ENCODE measurements at places on chromosomes 16 and 17. TPM values are rescaled to one million over a fixed set of nuclear protein-coding genes. Genes with fewer than 3 reads are reported as not detected.

Gene FAM20A
- polyA plus RNA-seq = 2.3 TPM

Gene HS3ST6
- not detected for polyA plus RNA-seq

Gene ABCC12
- polyA plus RNA-seq = not detected

Gene CDC42EP4
- 31.9 TPM for polyA plus RNA-seq

Gene KRTAP4-1
- not detected for polyA plus RNA-seq

GRCh38 chr17:29980261-29980660 is 38.8 kb downstream of the EFCAB5 start:
- DNase-seq = no peak

DNA sequence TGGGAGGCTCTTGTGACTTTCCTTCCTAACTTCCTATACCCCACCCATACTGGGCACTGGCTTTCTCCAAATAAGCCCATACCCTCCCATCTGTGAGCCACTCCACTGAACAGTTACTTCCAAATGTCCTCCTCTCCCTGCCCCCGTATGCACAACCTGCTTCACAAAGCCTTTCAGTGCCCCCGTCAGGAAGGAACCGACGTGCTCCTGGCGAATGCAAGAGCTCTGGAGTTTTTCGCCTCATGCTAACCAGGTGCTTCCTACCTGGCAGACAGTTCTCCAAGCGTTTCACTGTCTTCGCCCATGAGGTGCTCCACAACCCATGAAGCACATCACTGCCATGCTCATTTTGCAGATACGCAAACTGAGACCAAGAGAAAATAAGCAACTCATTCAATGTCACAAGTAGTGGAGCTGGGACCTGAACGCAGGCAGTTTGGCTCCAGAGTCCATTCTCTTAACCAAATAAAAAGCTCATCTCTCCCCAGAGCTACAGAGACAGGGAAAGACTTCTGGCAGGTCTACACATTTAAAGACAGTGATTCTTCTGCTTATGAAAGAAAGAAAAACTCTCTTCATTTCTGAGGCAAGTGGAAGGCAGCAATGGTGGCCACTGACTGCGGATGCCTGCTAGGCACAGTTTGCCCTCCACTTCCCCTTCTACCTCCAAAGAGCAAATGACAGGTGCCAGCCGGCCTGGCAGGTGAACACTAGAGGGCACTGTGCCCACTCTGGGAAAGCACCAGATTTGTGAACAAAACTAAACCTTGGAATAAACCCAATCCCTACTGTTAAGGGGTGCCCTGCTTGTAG is 23.8 kb downstream of the SPHK1 start:
- peak; percentile 81 for DNase-seq

GRCh38 chr17:41710472-41711090 is 1.6 kb upstream of the GAST start:
- DNase-seq = no peak

- DNase-seq = no peak
Observed at GRCh38 chr16:63877401-63877800, 1244.5 kb downstream of the CDH11 start.

DNA sequence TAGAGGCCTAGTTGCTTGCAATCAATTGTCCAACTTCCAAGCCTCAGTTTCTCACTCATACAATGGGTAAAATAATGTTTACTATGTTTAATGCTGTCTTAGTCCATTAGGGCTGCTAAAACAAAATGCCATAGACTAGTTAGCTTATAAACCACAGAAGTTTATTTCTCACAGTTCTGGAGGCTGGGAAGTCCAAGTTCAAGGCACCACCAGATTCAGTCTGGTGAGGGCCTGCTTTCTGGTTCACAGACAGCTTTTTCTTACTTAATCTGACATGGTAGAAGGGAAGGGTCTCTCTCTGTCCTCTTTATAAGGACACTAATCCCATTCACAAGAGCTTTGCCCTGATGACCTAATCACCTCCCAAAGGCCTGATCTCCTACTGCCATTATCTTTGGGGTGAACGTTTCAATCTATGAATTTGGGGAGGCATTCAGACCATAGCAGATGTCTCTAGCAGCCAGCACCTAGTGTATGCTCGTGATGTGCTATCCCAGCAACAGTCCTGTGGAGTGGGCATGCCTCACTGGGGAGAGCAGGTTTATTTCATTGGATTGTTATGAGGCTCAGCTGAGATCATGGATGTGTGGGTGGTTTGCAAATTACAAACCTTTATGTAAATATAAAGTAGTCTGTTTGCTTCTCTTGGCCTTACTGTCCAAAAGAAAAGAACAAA is 25.2 kb downstream of the YPEL2 start:
- no peak for DNase-seq

GRCh38 chr16:80459966-80460365 is 80.8 kb upstream of the DYNLRB2 start:
- DNase-seq = no peak
